HCT116 (cell line): ENCODE measurements at places on chromosomes 13 and 19. TPM values are rescaled to one million over a fixed set of nuclear protein-coding genes. Genes with fewer than 3 reads are reported as not detected.

The CEACAM19 gene
- 4.0 TPM for total RNA-seq

The CCNA1 gene
- total RNA-seq: not detected

The YIPF2 gene
- 44.7 TPM for total RNA-seq

The IQCN gene
- total RNA-seq: 4.8 TPM

The C19orf67 gene
- total RNA-seq: not detected

The FBXO27 gene
- 16.4 TPM for total RNA-seq

The DYRK1B gene
- 7.3 TPM for total RNA-seq

The GAPDHS gene
- not detected for total RNA-seq

The ADPRHL1 gene
- total RNA-seq: 12.6 TPM

The KIR3DL1 gene
- total RNA-seq: not detected

The SCEL gene
- 0.07 TPM for total RNA-seq

The ZIC5 gene
- 10.3 TPM for total RNA-seq

The MYBPC2 gene
- total RNA-seq: not detected

The ZNF433 gene
- not detected for total RNA-seq

The NLRP11 gene
- total RNA-seq: 0.86 TPM

The ZNF681 gene
- not detected for total RNA-seq

The KCNJ14 gene
- total RNA-seq: 2.5 TPM
